ENCODE measurements at places on chromosomes 1 and 21.

- DNase-seq = no peak
These were observed 70.4 kb upstream of the UBE2U start for GRCh38 chr1:64133036-64133435.

GRCh38 chr21:38351961-38352521, 95.2 kb downstream of the KCNJ15 start:
- DNase-seq = peak; percentile 3

DNA sequence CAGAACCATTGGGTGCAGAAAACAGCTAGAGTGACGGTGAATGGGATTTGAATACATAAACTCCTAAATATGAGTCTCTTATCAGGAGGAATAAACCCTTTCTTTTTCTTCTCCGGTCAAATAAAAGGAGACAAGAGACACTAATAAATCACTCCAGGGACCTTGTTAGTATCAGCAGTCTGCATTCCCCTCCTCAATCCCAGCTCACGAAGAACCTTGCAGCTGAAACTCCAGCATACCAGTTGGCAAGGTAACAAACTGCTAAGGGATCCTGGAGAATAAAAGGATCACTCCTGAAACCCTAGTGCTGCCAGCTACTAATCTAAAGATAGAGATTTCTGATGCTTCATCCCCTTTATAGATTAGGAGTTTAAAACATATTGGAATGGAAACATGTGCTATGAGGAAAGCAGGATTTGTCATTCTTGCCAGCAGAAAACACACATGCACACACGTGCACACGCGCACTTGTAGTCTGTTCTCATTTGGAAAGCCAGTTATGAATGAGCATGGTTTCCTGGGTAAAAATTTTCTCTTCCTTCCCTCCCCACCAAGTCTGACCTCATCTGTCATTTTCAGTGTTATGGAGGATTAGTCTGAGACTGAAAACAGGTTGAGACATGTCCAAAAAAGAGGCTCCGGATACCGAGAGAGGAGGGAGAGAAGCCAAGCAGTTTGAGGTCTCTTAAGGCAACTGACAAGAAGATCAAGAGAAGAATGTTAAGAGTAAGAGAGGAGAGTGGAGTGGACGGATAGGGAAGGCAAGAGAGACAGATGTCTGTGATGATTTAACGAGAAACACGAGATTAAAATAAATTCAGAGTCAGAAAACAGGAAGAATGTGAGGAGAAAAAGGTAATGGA, 10.9 kb downstream of the IER5 start:
- no peak for DNase-seq

GRCh38 chr1:183871142-183871541, 66.2 kb downstream of the RGL1 start:
- no peak for DNase-seq

GRCh38 chr1:110210604-110211495, 736 bp downstream of the KCNC4 start:
- DNase-seq = peak; percentile 55

GRCh38 chr1:43994794-43995790, 3.7 kb downstream of the CCDC24 start:
- DNase-seq = peak; percentile 38

DNA sequence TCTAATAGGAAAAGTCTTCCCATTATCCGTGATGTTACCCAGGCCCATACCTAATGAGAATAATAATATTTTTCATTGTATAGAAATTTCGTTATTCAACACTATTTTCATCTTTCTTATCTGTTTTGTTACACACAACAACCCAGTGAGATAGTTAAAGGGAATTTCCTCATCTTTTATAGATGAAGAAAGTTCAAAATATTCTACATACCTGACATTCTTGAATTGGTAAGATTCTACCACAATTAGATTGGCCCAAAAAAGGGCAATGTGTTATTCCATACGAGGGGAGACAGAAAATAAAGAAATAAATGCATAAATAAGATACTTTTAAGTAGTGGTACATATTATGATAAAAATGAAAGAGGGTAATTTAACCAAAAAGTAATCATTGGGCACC, 405.5 kb upstream of the ADAMTS5 start:
- DNase-seq = no peak

DNA sequence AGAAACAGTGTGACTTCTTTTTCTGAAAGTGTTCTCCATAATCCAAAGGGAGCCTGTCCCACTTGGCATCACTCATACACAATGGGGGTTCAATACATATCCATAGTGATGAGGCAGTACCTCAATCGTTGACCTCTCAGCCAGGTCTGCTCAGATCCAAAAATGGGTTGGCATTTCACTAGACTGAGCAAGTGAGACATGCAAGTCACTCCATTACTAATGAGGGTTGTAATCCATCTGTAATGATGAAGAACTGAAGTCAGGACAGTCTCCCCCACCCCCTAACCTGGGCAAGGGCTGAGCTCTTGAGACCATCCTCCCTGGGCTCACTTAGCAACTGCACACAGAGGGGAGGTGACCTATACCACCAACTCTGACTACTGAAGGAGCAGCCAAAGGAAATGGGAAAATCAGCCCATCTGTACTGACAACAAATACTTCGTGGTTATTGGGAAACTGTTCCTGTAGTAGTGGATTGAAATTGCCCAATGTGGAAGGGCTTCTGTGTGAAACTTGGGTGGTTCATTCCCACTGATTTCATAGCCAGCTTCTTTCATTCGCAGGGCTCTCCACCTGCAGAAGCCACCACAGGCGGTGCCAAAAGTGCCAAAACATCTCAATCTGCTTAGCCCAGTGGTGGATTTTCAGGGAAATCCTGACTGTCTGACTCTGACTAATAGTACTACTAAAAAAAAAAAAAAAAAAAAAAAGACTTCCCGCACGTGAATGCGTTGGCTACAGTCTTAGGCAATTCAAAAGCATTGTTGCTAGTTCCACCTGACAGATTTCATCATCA, 5.0 kb downstream of the NGF start:
- no peak for DNase-seq

- DNase-seq = no peak
These were observed 35.8 kb downstream of the SSBP3 start for GRCh38 chr1:54370287-54370989.
